ENCODE measurements at places on chromosomes 13 and 19.

DNA sequence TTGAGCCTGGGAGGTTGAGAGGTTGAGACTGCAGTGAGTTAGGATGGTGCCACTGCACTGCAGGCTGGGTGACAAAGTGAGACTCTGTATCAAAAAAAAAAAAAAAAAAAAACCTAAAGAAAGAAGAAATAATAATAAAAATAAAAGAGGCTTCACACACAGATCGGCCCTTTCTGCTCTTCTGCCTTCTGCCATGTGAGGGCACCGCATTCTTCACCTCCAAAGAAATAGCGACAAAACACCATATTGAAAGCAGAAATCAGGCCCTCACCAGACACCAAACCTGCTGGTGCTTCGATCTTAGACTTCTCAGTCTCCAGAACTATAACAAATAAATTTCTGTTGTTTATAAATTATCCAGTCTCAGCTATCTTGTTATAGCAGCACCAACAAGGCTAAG is 3.0 kb downstream of the ZNF649 start:
- H3K4me3 ChIP-seq: no peak overlapping the region
- no peaks in the 10 kb centered on the region for H3K36me3 ChIP-seq
- peaks cover 9% of the 10 kb centered on the region for H3K4me1 ChIP-seq
- H3K27me3 ChIP-seq: no peaks in the 10 kb centered on the region

GRCh38 chr13:69450245-69450644 is 657.4 kb upstream of the ATXN8OS start:
- H3K27me3 ChIP-seq: no peaks in the 10 kb centered on the region
- H3K36me3 ChIP-seq: no peaks in the 10 kb centered on the region
- no peak for DNase-seq
- no peaks in the 10 kb centered on the region for H3K4me1 ChIP-seq
- H3K4me3 ChIP-seq: no peak overlapping the region

GRCh38 chr13:20583803-20584293 is 16.9 kb downstream of the IFT88 start:
- DNase-seq: no peak
- no peaks in the 10 kb centered on the region for H3K36me3 ChIP-seq
- no peak overlapping the region for H3K4me3 ChIP-seq
- H3K4me1 ChIP-seq: no peaks in the 10 kb centered on the region
- H3K27ac ChIP-seq: no peak overlapping the region

DNA sequence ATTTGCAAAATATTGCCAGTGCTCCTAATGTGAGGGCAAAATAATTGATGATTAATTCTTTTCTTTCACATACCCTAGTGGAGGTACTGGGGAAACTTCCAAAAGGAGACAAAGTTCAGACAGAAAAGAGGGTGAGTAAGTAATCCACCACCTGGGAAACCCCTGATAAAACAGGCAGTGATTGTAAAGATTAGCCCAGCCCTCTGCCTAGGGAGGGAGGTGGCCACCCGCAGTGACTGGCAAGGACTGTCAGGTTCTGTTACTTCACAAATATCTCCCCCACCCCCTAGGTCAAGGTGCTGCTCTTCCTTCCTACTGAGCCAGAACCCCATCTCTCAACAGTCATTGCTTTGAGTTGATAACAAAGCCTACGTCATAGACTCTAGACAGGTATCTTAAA is 239.7 kb downstream of the DNAJC15 start:
- no peaks in the 10 kb centered on the region for H3K4me1 ChIP-seq
- DNase-seq: no peak
- no peak overlapping the region for H3K4me3 ChIP-seq
- H3K27me3 ChIP-seq: no peaks in the 10 kb centered on the region
- no peak overlapping the region for H3K27ac ChIP-seq

DNA sequence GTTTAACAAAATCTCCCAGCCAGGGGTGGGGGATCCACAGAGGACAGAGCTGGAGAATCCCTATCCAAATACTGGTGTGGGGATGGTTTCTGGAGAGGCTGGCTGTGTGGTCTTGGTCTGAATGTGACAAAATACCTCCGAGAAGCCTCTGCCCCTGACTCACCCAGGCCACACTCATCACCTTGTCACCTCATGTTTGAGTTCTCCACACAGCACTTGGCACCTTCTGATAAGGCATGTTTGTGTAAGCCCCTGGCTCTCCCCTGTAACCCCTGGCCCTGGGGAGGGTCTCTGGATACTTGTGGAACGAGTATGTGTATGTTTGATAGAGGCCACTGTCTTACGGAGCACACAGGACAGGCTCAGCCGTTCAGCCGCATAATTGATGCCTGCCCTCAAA is 14.7 kb downstream of the TECR start:
- H3K4me3 ChIP-seq: no peak overlapping the region
- DNase-seq: no peak
- H3K27me3 ChIP-seq: no peaks in the 10 kb centered on the region

DNA sequence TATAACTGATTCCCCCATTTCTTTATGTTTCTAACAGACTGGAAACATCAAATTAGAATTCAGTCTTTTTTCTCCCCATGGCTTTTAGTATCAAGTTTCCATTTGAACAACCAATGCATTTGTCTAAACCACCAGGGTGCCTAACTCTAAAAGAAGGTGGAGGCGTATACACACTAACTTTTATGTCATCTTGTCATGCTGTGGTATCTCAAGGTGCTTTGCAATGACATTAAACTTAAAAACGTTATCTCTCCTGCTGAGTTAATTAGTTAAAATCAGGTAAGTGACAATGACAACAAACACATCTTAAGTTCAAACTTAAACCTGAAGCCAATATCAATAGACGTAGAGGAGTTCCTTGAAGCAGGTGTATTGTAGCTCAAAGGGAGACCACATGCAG is 1001.7 kb downstream of the PCDH17 start:
- no peak for DNase-seq
- H3K4me3 ChIP-seq: no peak overlapping the region
- no peaks in the 10 kb centered on the region for H3K4me1 ChIP-seq
- no peaks in the 10 kb centered on the region for H3K36me3 ChIP-seq
- H3K27me3 ChIP-seq: no peaks in the 10 kb centered on the region
